ENCODE measurements at places on chromosomes 7 and 10. TPM values are rescaled to one million over a fixed set of nuclear protein-coding genes. Genes with fewer than 3 reads are reported as not detected.

The TMEM225B gene
- total RNA-seq, result 0.89 TPM

The CTNNA3 gene
- total RNA-seq, result 18.8 TPM

The SLC39A12 gene
- 0.04 TPM for total RNA-seq

The OR6B1 gene
- total RNA-seq, result not detected

The SPDYE16 gene
- 0.22 TPM for total RNA-seq

The WNT8B gene
- not detected for total RNA-seq

The PTPN20 gene
- total RNA-seq, result 0.53 TPM

Data from muscle of leg (tissue), 16 donors.